Urinary bladder (tissue), 4 donors: ENCODE measurements at places on chromosomes 7 and 10. TPM values are rescaled to one million over a fixed set of nuclear protein-coding genes. Genes with fewer than 3 reads are reported as not detected.

DNA sequence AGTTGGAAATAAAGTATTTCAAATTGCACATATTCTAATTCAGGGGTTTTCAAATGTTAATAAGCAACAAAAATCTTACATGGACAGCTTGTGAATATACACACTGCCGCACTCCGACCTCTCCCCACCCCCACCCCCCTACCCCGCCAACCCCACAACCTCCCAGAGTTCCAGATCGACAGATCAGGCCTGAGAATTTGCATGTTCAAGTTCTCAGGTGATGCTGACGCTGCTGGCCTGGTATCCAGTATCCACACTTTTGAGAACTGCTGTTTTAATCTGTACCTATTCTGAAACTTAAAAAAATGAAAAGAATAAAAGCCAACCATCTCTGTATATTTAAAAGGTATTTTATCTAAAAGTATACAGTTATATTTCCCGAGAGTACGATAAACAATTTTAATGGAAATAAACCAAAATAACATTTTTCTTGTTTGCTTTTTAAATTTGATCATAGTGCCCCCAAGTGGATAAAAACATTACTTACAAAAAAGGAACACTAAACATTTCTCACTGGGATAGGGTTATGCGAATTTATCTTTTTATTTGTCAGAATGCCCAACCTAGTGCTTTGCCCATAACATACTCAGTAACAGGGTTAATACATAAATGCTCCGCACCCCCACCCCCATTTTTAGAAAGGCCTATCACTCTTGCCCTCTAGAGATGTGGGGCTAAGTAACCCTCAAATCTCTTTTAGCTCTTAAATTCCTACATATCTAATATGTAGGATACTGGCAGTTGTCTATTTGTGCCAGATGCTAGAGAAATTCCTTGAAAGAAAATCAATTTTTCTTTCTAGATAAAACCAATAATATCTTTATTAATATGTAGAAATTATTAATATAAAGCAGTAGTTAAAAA, 166.3 kb downstream of the RNF133 start:
- DNase-seq, result no peak

Gene FZD8
- 8.2 TPM for total RNA-seq

Gene EDRF1
- total RNA-seq, result 58.6 TPM

Gene EEPD1
- 9.7 TPM for total RNA-seq

GRCh38 chr7:151680810-151681209, 161.1 kb upstream of the RHEB start:
- no peak for DNase-seq
